Stimulated activated CD4-positive, alpha-beta T cell treated with anti-CD3 and anti-CD28 coated beads, Interleukin-15, amount 100 ng/mL, for 48 hours (primary cell): ENCODE measurements at places on chromosomes 2 and 18.

DNA sequence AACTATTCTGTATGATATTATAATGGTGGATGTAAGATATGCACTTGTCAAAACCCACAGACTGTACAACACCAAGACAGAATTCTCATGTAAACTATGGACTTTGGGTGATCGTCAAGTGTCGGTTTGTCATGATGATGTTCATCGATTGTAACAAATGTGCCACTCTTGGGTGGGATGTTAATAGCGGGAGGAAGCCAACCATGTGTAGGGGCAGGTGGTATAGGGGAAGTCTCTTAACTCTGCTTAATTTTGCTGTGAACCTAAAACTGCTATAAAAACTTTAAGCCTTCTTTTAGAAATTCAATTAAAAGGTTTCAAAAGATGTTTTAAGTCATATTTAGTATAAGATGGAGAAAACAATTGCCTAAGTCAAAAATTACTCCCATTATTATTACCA lies 139.0 kb downstream of the ANKRD44 start:
- no peak for DNase-seq

- no peak for DNase-seq
Observed at GRCh38 chr2:18630941-18631340, 41.6 kb upstream of the NT5C1B start.

DNA sequence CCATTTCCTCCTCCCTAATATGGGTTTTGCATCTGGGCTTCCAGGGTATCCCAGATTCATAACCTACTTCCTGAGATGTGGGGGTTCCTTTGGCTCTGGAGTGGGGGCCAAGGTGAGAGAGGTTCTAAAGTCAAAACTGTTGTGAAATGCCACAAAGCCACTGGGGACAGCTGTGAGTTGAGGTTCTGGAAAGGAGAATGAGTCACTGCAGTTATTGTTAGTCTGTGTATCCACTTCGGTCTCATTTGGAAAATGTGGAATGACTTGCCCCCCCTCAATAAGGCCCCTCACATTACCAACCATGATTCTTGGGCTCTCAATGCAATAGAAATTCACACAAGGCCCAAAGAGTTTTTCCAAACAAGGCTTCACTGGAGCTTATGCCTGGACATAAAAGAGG lies 51.1 kb upstream of the LGALSL start:
- DNase-seq = no peak

DNA sequence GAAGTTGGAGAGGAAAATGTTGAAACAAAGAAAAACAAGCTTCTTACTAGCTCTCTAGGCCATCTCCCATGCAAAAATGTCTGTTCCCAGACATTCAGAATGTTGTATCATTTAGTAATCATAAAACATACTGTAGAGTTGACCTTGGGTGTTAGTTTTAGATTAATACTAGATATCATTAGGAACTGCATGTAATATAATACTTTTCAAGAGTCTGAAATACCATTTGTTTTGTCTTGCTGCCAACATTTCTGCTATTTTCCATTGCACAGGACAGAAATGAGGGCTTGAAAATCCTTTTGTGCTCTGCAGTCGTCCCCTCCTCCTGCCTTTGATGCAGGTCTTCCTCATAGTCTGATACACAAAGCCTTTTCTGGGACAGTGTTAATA lies 89.5 kb upstream of the RBMS1 start:
- DNase-seq = no peak

DNA sequence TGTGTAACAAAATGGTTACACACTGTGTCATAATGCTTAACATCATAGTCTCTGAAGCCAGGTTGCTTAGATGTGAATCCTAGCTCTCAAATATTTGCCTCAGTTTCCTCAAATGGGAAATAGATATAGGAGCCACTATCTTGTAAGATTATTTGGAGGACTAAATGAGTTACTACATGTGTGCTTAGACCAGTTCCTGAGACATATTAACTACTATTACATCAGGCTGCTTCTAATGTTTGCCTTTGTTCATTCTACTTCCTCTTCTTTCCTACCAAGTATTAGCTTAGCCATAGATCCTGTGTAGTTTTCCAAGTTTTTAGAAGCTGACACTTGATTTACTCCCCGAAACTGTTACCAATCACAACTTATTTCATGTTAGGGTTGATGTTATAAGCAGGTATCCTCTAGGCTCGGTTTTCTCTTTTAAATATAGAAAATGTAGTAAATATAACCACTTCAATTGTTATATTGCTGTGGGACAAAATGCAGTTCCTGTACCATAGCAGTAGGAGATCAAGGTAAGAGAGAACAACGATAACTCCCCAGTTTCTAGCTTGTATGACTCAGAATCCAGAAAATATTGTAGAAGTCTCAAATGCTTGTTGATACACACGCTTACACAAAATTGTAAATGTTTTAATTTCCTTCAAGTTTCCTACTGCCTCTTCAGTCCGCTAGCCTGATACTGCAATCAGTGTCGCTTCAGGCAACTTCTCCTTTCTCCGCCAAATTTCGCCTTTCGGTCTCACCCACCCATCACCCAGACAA lies 751 bp upstream of the DNAJC10 start:
- no peak for DNase-seq

GRCh38 chr18:54260396-54261072 lies 8.8 kb upstream of the POLI start:
- DNase-seq = no peak

- DNase-seq = no peak
Observed at GRCh38 chr2:72676341-72677025, 149.3 kb downstream of the EXOC6B start.

DNA sequence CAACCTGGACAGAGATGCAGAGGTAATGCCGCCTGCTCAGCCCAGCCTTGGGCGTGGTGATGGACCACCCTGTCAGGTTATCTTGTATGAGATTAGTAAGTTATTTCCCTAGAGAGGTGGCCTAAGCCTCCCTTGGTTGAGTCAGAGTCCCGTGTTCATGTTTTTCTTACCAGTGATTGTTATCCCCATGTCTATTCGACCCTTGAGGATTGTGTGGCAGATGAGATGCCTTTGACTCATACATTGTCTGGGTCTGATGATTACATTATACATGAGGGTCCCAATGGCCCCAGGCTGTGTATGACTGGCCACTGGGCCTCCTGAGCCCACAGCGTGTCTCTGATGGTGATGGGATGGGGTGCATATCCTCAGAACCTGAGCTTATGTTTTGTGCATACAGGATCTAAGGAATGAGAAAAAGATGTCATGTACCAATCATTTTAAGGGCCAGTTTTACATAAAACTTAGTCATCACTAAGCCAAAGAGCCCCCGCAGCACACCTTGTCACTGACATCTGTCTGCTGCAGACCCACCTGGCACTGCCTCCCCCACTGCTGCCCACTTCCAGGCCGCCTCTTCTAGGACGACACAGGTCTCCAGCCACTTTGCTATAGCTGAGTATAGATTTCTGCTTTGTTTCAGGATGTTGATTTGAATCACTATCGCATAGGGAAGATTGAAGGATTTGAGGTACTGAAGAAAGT lies 7.7 kb downstream of the PPP1R7 start:
- no peak for DNase-seq

GRCh38 chr2:136238286-136239078 lies 120.5 kb upstream of the CXCR4 start:
- no peak for DNase-seq

DNA sequence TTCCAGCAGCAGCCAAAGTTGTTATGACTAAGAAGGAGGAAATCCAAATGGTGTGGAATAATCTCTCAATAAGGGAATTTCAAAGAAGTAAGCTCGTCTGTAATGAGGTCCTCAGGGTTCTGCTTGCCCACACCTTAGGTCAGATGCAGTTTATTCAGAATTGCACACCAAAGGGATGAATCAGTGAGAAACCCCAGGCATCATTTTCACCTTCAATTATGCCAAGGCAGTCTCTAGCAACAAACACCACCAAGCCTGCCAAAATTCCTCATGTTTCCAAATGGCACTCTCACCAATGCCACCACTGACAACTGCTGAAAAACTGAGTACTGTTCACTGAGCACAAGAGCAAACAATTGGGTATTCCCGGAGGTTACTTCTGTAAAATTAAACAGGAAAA lies 43.6 kb downstream of the KCNG3 start:
- DNase-seq = no peak

GRCh38 chr2:177772529-177772928 lies 300.0 kb downstream of the PDE11A start:
- no peak for DNase-seq

DNA sequence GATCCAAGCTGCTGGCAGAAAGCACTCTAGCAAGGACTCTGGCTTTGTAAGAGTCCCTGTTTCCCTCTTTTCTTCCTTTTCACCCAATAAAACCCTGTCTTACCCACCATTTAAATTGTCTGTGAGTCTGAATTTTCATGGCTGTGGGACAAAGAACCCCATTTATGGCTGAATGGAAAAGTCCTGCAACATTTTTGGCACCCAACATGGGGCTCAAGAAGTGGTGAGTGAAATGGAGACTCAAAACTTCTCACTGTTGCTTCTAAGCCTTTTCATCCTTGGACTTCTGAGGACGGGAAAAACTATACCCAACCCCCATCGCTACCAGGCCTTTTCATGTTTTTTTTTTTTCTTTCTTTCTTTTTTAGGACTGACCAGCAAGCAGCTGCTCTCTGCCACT lies 329.5 kb upstream of the CWC22 start:
- DNase-seq = no peak

DNA sequence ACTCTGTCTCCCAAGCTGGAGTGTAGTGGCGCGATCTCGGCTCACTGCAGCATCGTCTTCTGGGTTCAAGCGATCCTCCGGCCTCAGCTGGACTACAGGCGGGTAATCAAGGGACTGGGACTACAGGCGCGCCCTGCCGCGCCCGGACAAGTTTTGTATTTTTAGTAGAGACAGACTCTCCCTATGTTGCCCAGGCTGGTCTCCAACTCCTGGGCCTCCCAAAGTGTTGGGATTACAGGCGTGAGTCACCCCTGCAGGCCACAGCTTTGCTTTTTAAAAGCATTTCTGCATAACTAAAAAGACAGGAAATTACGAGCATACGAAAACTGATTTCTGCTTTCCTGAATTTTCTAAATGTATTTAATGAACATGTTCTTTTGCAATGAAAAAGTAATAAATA lies 916 bp upstream of the OSBPL1A start:
- DNase-seq = no peak

GRCh38 chr2:231939022-231939421 lies 12.8 kb upstream of the NPPC start:
- DNase-seq = no peak

- no peak for DNase-seq
Observed at GRCh38 chr18:77300579-77300978, 50.9 kb downstream of the GALR1 start.

DNA sequence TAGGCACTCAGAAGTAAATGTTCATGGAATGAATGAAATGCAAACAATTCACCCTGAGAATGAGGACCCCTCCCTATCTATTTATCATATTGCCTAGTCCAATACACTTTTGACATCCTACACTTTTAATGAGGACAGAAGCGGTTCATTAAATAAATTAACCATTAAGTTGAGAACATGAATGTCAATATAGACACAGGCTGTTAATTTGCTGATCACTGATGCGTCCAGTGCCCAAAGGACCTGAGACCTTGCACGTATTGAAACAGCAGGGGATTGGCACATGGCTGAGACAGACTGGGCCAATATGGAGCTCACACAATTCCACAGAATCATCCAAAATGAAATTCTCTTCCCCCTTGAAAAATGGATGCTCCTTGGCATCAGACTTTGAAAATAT lies 430.0 kb downstream of the SLC4A3 start:
- no peak for DNase-seq

- no peak for DNase-seq
Observed at GRCh38 chr18:12023375-12023774, 42.1 kb downstream of the IMPA2 start.

- no peak for DNase-seq
Observed at GRCh38 chr2:117555965-117556364, 258.5 kb upstream of the DDX18 start.

GRCh38 chr2:44974064-44974715 lies 32.7 kb downstream of the SIX3 start:
- DNase-seq = no peak
